NB4 (cell line): ENCODE measurements at places on chromosomes 12 and 14.
A peak's percentile ranks its signal among the peaks of the same experiment; 100 is the strongest.

- no peak for DNase-seq
Measured at GRCh38 chr12:15997910-15998309, 86.8 kb downstream of the DERA start.

- no peak for DNase-seq
Measured at GRCh38 chr12:19148860-19149259, 19.3 kb downstream of the PLEKHA5 start.

GRCh38 chr14:89563471-89563870, 146.4 kb upstream of the FOXN3 start:
- no peak for DNase-seq

DNA sequence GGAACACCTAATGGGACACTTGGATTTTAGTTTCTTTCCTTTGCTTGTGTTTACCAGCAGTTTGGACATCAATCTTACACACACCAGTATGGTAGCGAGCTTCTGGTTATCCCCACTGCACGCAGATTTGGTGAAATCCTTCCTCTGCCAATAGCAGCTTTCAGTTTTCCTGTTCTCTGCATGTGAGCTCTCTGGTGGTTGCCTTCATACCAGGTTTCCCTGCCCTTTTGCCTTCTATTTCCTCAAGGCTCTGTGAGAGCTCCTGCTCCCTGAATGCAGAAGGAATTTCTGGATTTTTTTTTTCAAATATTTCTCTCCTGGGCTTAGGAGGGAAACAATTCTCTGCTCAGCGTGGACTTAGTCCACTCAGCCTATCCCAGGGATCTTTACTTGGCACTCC, 93.0 kb upstream of the CCDC91 start:
- DNase-seq = no peak

- DNase-seq = peak; percentile 87
Measured at GRCh38 chr14:50062438-50063085, 53.8 kb downstream of the VCPKMT start.

DNA sequence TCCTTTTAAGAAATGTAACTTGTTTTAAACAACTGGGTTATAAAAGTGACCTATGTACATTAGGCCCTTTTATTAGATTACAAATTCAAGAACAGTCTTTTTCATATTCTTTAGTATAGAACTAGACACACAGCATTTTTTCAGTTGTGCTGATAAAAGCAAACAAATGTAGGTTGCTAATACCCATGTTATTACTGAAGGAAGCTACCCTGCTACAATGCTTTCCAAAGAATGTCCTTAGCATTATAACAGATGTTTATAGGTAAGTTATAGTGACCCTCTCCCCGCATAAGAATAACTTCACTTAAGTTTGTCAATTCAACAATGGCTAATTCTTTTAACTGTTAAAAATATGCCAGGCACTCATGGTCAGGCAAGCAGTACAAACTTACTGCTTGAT, 17.9 kb downstream of the RTRAF start:
- no peak for DNase-seq

GRCh38 chr12:91935296-91935695, 210.3 kb downstream of the BTG1 start:
- peak; percentile 49 for DNase-seq

DNA sequence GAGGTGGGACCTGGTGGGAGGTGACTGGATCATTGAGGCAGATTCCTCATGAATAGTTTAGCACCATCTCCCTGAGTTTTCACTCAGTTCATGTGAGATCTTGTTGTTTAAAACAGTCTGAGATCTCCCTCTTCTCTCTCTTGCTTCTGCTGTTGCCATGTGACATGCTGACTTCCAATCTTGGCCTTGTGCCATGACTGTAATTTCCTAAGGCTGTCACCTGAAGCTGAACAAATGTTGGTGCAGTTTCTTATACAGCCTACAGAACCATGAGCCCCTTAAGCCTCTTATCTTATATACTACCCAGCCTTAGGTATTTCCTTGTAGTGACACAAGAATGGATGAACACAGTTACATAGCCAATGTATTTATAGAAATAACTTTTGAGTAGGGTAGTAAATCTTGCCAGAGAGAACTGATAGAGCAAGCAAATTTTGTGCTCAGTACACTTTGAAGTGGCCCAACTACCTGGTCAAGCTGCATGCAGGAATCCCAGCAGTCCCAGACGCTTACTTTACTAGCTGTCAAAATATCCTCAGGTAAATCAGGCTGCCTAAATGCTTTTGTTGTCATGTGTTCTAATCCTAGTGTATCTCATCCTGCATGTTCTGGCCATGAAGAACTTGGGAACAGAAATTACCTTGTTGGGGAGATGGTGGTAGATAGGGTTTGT, 445.6 kb upstream of the MIS18BP1 start:
- no peak for DNase-seq

- no peak for DNase-seq
Measured at GRCh38 chr12:57632073-57632957, 686 bp downstream of the B4GALNT1 start.

- DNase-seq = no peak
Measured at GRCh38 chr12:64128366-64128765, 93.7 kb downstream of the KICS2 start.

DNA sequence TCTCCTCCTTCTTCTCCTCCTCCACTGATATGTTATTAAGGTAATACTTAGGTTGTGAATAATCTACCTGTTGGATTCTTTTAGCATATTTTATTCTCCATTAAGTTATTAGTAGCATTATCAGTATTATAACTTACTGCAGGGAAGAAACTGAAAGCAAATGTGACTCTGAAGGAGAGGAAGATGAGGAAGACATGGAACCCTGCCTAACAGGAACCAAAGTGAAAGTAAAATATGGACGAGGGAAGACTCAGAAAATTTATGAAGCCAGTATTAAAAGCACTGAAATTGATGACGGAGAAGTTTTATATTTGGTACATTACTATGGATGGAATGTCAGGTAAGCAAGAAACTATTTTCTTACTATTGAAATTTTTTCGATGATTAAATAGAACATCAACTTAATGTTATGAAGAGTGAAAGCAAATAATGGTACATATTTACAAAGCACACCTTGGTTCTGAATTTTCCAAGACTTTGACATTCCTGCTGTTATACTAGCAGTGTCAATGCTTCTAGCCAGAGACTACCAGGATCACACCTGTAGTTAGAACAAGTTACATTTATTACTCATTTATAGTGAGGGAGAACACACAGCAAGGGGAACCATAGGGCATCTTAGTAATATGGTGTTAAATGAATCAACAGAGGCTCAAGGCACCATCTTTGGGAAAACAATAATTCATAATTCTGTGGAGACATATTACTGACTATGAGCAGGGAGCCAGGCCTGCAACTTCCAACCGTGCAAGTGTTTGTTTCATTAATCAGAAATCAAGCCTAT, 42.0 kb upstream of the TOMM20L start:
- DNase-seq = no peak

DNA sequence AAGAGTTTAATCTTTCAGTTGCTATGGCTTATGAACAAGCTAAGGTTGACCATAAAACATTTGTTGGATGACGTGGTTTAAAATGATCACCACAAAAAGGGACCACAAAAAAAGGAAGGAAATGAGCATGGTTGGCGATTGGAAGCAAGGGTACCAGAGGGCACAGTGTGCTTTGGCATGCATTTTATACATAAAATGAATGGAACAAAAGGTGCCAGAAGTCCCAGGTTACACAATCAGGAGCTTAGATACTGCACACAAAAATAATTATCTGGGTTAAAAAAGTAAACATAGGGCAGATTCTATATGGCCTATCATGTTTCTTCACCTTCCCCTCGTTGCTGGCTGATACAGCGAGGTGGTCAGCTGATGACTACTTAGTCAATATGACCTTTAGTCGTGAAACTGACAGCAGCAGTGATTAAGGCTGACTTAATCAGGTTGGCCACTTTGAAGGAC, 50.7 kb downstream of the ZC3H14 start:
- peak; percentile 60 for DNase-seq

GRCh38 chr12:29580971-29581370, 83.5 kb upstream of the OVCH1 start:
- no peak for DNase-seq

DNA sequence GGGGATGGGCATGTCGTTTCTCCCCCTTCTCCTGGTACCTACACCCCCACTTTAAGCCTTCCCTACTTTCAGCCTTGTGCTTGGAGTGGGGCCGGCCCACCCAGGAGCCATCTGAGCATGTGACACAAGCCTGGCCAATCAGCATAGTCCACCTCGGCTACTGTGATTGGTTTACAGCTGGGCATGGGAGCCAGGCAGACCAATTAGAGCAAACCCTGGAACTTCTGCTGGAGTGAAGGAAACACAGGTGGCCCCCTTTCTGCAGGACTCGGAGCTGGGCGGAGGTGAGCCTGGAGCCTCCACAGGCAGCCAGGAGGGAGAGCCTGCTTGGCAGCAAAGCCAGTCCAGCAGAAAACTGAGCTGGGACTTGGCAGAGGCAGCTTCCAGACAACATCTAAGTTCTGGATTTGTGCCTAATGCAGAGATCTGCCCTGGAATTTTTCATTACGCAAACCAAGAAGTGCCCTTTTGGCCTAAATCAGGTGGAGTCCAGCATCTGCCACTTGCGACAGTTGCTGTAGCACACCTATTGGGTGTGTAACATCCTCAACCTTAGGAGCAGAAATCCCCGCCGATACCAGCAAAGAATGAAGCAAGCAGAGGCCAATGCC, 59.5 kb downstream of the SCARB1 start:
- peak; percentile 53 for DNase-seq

DNA sequence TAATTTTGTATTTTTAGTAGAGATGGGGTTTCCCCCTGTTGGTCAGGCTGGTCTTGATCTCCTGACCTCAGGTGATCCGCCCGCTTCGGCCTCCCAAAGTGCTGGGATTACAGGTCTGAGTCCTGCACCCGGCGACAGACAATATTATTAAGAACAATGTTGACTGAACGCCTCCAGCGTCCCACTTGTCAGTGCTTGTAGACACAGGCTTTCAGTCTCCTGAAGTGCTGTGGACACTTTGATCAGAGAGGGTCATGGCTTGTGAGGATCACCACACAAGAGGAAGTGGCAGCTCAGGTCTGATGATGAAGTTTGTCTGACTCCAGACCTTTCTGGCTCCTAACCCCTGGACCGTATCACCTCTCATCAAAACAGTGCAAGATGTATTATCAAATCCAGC, 114.6 kb downstream of the CHST11 start:
- peak; percentile 71 for DNase-seq

DNA sequence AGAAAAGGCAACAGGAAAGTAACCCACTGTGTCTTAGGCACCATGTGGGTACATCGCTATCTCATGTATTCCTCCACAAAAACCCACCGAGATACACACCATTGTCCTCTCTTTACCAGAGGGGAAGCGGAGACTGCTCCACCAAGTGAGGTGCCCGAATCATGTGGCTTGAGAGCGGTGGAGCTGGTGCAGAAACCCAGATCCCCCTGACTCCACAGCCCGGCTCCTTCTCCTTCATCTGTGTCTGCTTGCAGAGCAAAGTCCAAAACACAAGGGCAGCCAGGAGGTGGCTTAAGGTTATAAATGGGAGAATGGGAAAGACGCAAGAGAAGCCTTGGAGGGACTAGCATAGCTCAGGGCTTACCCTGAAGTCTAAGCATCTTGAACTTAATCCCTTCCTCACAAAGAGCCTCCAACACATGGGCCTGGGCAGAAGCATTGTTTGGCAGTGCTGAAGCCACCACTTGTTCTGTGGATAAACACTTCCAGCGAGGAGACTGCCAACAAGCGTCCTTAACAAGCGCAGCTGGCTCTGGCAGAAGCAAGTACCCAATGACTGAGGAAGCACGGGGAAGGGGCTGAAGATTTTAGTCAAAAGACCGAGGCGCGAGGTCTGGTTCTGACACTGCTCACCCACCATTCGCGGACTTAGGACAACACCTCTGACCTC, 83.0 kb downstream of the TTC7B start:
- no peak for DNase-seq

DNA sequence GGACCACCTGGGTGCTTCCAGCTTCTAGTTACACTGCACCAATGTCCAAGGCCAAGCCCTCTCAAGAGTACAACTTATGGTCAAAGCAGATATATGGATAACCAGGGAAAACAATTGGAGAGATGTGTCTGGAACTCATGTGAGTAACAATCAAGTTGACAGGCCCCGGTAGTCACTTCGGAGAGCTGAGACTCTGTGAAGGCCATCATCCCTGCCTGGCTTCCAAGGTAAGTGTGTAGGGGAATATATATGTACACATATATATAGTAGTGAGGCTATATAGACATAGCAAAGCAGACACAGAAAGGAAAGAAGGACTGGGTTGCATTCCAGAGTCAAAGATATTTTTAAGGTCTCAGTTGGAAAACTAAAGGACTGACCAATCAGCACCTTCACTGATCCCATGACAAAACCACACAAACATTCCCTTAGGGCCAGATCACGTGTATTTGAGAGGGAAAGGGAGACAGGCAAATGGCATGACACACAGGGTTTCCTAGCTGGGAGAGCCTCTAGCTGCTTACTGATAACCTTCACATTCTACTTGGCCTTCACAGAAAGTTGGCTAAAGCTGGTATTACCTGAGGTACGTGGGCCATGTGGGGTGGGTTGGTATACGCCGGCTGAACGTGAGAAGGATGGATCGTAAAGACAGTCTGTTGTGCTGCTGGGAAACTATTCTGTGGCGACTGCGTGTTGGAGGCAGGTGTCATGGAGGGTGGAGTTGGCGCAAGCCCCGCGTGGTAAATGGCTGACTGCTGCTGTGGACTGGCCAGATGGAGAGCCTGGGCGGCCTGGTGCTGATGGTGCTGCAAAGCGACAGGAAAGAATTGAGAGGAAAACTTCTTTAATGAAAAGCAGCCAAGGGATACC, 50.0 kb downstream of the SH2B3 start:
- DNase-seq = no peak

GRCh38 chr14:68929623-68930307, 49.3 kb downstream of the ACTN1 start:
- no peak for DNase-seq

GRCh38 chr14:89458713-89459420, 41.8 kb upstream of the FOXN3 start:
- DNase-seq = peak; percentile 24

- no peak for DNase-seq
Measured at GRCh38 chr14:100567877-100568163, 19.4 kb downstream of the BEGAIN start.

DNA sequence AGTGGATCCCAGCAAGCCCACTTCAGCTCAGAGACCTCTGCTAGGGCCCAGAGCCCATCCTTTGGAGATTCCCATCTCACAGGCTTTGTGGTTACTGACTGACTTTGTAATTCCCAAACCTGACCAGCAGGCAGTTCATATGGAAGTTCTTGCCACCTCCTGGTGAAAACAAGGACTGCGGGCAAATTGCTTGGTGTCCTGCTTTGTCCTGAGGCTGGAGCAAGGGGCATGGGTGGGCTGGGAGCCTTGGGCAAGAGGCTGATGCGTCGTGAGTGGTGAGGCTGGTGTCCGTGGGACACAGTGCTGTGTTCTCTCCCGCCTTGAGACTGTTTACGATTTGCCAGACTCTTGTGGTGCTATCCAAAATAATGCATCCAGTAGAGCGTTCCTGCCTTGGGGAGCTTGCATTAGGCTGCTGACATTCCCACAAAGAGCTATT, 91.0 kb downstream of the LRRC74A start:
- peak; percentile 44 for DNase-seq

DNA sequence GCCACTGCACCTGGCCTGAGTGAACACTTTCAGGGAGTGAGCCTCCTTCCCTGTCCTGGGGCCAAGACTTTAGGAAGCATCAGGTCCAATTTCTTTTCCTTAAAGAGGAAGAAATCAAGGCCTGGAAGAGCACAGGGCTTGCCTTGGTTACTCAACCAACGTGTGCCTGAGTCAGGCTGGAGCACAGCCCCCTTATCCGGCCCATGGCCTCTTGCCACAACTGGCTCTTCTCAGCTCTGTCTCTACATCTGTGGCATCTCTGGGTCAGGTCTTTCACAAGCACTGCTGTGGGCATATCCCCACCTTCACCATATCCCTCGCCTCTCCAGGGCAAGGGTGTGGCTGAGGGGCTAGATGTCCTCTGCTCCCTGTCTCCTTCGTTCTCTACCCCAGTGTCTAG, 6.8 kb downstream of the MYH6 start:
- peak; percentile 16 for DNase-seq
